Esophagus squamous epithelium (tissue), 5 donors: ENCODE measurements at places on chromosomes 7 and 10. TPM values are rescaled to one million over a fixed set of nuclear protein-coding genes. Genes with fewer than 3 reads are reported as not detected.

DNA sequence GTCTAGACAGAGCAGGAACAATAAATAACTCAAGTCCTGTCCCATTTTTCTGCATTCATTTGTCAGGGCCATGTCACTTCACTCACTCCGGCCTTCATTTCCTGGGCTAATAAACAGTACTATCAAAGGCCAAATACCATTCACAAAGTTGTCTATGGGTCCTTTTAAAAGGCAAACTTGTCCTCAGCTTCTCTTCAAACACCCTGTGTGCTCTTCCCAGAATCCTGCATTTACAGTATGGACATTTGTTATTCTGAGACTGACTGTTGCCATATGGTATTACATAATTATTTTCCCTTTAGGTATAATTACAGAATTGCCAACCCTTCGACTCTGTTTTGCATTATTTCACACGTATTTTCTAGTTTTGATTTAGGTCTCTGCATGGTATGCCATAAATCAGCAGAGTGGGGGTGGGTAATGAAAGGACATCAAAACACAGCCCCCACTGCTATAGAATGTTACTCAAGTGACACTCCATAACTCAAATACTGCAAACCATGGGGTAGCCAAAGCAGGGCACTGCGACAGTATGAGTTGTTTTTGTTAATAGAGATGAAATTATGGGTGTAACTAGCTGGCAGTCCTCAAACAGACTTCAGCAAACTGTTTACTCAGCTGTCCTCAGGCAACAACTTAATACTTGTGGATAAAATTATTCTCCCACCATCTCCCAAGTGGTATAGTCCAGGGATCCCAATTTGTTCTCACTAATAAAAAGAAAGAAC, 183.7 kb downstream of the TRIL start:
- no peaks in the 10 kb centered on the region for H3K27me3 ChIP-seq
- H3K27ac ChIP-seq, result no peak overlapping the region

- DNase-seq, result no peak
- H3K27me3 ChIP-seq, result no peaks in the 10 kb centered on the region
- H3K36me3 ChIP-seq, result no peaks in the 10 kb centered on the region
- H3K27ac ChIP-seq, result no peak overlapping the region
- no peak overlapping the region for H3K4me3 ChIP-seq
Measured at GRCh38 chr7:44449584-44449928, 40.9 kb downstream of the NUDCD3 start.

CDK1 gene
- total RNA-seq, result 10.2 TPM

DNA sequence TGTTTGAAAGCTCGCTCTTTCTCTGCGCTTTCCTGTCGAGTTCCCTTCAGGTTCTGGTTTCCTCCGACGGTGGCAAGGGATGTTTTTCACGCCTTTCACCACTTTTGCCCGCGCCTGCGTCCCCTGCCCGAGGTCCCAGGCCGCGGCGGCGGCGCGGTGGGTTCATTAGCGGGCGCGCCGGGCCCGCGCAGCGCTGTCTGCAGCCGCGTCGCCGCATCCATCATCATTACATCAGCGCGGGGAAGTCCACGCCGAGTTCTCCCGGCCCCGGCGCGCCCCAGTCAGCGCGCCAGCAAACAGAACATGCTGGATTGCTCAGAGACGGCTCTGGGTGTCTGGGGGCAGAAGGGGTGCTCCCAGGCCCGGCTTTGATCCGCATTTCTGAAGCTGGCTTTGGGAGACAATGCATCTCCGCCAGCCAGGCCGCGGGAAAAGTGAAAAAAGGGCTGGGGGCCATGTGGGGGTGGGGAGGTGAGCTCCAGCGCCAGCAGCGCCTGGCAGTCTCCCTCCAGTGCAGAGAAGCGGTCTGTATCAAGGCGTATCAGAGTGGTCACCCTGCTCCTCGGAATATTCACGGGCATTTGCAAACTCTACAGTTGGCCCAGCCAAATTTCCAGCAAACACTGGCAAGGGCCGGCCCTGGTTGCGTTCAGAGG, 8.9 kb downstream of the GLI3 start:
- H3K4me3 ChIP-seq, result peak overlapping the region; percentile 61
- H3K4me1 ChIP-seq, result peaks cover 4% of the 10 kb centered on the region
- no peak for DNase-seq

CARD11 gene
- 2.6 TPM for total RNA-seq

DNA sequence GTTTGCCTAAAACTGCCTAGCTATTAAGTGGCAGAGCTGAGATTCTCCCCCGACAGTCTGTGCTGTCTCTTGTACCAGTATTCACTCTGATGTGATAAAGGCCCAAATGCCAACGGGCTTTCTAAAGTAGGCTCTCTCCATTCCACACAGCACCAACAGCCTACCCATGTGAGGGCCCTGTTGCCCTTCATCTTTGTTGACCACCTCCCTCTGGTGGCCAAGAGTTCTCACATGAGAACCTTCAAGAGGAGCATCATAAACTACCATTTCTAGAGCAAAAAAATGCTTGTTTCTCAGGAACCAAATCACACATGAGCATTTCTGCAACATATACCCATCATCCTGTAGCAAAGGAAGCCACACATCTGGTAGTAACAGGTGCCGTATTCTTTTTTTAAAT, 185.8 kb downstream of the GRM8 start:
- H3K27me3 ChIP-seq, result no peaks in the 10 kb centered on the region
- no peaks in the 10 kb centered on the region for H3K36me3 ChIP-seq
- H3K4me3 ChIP-seq, result no peak overlapping the region
- no peak overlapping the region for H3K27ac ChIP-seq
- no peak for DNase-seq
- H3K4me1 ChIP-seq, result no peaks in the 10 kb centered on the region
